ENCODE measurements at places on chromosomes 11 and 22.

DNA sequence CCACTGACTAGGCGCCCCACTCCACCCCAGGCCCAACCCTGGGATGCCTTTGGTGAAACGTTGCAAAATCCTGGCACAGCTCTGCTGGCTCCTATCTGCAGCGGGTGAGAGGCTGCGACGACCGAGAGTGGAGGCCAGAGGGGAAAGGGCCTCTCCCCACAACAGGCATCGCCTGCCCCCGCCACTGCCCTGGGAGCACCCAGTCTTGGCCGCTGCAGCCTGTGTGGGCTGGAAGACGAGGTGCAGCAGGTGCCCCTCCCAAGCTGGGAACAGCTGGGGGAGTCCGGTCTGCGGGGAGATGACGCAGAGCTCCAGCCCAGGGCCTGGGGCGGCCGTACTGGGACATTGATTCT is 4.2 kb upstream of the PIM3 start:
- no peak for DNase-seq

DNA sequence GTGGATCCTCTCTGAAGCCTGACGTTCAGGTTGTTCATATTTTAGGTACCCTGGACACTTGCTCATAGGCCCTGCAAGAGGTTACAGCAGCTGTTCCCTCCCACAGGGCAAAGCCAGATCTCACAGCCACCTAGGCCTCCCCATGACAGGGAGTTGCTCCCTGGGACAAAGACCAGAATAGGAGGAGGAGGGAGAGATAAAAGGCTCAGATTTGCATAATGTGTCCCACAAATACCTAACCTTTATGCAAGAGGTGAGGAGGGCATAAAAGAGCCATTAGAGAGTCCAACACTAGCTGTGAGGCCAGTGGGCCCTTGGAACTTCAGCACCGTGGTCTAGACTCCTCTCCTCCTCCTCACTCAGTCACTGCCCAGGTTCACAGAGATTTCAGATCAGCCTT is 33.8 kb downstream of the ZNF280B start:
- no peak for DNase-seq

- DNase-seq = no peak
Observed at GRCh38 chr11:66849501-66850234, 6.4 kb downstream of the RCE1 start.

- DNase-seq = no peak
Observed at GRCh38 chr11:37512156-37512780, 914.2 kb upstream of the RAG2 start.

DNA sequence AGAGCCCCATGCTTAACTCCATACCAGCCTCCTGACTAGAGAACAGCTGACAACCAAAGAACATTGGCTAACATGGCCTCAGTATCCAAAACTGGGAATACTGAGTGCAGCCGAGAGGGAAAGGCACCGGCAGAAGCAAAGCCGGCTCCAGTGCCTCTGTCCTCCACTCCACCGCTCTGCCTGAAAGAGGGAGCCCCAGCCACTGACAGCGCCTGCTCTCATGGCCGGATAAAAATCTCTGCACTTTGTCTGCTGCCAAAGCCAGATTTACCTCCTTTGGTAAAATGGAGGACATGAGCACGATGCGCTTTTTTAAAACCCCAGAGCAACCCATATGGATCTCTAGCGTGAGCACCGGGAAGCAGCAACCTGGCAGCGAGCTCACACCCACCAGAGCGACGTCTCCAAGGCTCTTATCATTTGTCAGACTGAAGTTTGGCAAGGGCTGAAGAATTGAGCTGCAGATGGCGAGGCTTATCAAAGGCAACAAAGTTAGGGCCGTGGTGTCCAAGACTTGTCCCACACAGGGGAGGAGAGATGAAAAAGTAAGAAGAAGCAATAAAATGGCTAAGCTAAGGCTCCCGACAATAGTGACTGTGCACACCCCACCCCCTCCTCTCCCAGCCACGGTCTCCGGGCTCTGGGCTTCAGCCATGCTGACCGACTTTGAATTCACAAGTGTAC is 71.4 kb downstream of the EFCAB6 start:
- no peak for DNase-seq

DNA sequence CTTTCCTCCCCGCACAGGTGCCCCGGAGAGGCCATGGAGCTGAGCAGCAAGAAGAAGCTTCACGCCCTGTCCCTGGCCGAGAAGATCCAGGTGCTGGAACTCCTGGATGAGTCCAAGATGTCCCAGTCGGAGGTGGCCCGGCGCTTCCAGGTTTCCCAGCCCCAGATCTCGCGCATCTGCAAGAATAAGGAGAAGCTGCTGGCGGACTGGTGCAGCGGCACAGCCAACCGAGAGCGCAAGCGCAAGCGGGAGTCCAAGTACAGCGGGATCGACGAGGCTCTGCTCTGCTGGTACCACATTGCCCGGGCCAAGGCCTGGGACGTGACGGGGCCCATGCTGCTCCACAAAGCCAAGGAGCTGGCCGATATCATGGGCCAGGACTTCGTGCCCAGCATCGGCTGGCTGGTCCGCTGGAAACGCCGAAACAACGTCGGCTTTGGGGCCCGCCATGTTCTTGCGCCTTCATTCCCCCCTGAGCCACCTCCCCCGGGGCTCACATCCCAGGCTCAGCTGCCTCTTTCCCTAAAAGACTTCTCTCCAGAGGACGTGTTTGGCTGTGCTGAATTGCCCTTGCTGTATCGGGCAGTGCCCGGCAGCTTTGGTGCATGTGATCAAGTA is 1.3 kb downstream of the TIGD3 start:
- no peak for DNase-seq

DNA sequence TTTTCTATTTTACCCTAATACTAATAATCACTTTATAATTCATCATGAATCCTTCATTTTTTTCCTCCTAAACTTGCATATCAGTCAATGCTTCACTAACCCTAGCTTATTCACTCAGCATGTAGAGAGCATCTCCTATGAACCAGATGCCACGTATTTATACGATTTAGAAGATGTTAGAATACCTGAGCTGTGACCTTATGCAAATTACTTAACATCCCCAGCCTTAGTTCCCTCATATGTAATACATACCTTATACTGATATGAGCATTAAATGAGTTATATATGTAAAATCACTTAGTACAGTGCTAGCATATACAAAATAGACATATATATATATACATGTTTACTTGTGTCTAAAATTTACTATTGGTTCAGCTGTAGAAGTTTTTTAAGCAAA is 9.0 kb downstream of the FAM76B start:
- no peak for DNase-seq

DNA sequence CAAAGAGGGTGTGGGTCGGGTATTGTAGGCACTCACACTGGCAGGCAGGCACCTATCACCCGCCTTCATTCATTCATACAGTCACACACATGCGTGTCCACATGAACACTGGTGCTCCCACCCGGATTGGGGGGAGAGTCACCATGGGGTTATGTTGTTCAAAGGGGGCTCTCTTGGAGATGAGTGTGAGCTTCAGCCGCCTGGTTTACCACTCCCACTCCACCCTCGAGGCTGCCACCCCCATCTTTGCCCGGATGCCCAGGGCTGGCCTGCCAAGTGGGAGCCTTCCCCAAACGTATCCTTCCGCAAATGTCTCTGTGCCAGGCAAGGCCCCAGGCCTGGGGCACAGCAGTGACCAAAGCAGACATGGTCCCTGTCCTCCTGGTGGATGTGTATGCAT is 22.6 kb downstream of the MRGPRD start:
- no peak for DNase-seq

GRCh38 chr11:128666397-128666796 is 27.5 kb upstream of the FLI1 start:
- DNase-seq = no peak
